ENCODE measurements at places on chromosomes 16 and 17.
A peak's percentile ranks its signal among the peaks of the same experiment; 100 is the strongest.

DNA sequence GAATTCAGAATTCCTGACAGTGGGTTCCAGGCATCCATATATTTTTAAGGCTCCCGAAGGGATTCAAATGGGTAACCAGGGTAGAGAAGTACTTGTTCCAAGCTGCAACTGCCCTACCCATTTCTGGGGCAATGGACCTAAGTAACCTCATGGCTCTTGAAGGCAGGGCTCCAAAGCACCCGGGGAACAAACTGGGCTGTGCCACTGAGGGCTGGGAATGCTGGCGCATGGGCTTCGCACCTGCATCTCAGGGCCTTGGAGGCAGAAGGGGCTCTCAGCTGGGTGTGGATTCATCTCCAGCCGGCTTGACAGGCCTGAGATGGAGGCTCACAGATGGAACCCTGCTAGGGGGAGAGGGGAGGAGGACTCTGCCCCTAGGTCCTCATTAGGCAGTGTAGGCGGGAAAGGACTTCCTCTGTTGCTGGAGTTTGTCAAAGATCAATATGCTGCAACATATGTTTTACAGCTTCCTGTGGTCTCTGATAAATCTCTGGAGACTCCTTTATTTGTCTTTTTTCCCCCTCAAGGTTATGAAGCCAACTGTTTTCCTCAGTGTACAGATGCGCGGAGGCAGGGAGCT lies 232.3 kb upstream of the NLRP1 start:
- DNase-seq: no peak

- no peak for DNase-seq
These were observed 11.3 kb downstream of the TIMM22 start for GRCh38 chr17:1008008-1008761.

- DNase-seq: no peak
These were observed 22.1 kb downstream of the CDK5R1 start for GRCh38 chr17:32508926-32509325.

- peak; percentile 26 for DNase-seq
These were observed 3.9 kb downstream of the HS3ST3A1 start for GRCh38 chr17:13597723-13598347.

- DNase-seq: no peak
These were observed 35.4 kb upstream of the ADORA2B start for GRCh38 chr17:15909481-15909991.

GRCh38 chr17:36869856-36870719 lies 67.2 kb upstream of the LHX1 start:
- no peak for DNase-seq
